ENCODE measurements at places on chromosomes 12 and 14. TPM values are rescaled to one million over a fixed set of nuclear protein-coding genes. Genes with fewer than 3 reads are reported as not detected.
A peak's percentile ranks its signal among the peaks of the same experiment; 100 is the strongest.

DNA sequence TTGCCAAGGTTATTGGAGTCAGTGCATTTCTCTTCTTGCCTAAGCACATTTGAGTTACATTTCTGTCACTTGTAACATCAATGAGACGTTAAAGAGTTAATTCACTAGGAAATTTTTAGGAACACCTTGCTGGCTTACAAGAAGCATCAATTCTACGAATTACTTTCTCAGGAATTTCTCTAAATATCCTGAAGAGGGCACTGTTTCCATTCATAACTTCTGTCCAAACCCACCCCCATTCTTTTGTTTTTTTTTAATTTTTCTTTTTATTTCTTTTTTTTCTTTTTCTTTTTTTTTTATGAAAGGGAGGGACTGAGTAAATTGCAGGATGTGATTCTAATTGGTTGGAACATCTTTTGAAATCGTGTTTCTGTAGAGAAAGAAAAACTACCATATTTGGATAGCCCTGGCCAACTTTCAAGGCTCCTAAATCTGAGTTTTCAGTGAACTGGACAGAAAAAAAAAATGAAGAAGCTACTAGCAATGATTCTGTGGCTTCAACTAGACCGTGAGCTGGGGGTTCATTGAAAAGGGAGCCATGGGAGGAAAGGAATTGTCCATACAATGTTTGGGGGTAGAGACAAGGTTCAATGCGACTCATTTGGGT, 285.3 kb downstream of the DAD1 start:
- no peak overlapping the region for H3K27ac ChIP-seq
- no peaks in the 10 kb centered on the region for H3K27me3 ChIP-seq
- H3K4me3 ChIP-seq = peak overlapping the region; percentile 69
- no peak for DNase-seq

- H3K27ac ChIP-seq = peak overlapping the region; percentile 99
- no peak for DNase-seq
- peak overlapping the region; percentile 98 for H3K4me3 ChIP-seq
- H3K4me1 ChIP-seq = peaks cover 33% of the 10 kb centered on the region
- no peaks in the 10 kb centered on the region for H3K27me3 ChIP-seq
These were observed 818 bp downstream of the VPS33A start for GRCh38 chr12:122265476-122265875.

Gene POTEG
- not detected for total RNA-seq

Gene ITGA7
- 7.0 TPM for total RNA-seq

GRCh38 chr14:51860825-51861499, 550 bp downstream of the GNG2 start:
- H3K27ac ChIP-seq = peak overlapping the region; percentile 97
- H3K4me3 ChIP-seq = peak overlapping the region; percentile 93
- H3K4me1 ChIP-seq = peaks cover 62% of the 10 kb centered on the region
- H3K36me3 ChIP-seq = no peaks in the 10 kb centered on the region
- DNase-seq = no peak

Data from naive thymus-derived CD8-positive, alpha-beta T cell (primary cell).